ENCODE measurements at places on chromosomes 13 and 19. TPM values are rescaled to one million over a fixed set of nuclear protein-coding genes. Genes with fewer than 3 reads are reported as not detected.

RFPL4A gene
- not detected for total RNA-seq

LILRB3 gene
- not detected for total RNA-seq

BLOC1S3 gene
- 7.6 TPM for total RNA-seq

FFAR1 gene
- not detected for total RNA-seq

PDE4C gene
- 0.16 TPM for total RNA-seq

ETHE1 gene
- total RNA-seq = 46.4 TPM

BRSK1 gene
- total RNA-seq = 5.1 TPM

PPP1R12C gene
- total RNA-seq = 64.6 TPM

ZIM2 gene
- total RNA-seq = not detected

SCEL gene
- total RNA-seq = under 0.01 TPM

IL17D gene
- 0.16 TPM for total RNA-seq

SHANK1 gene
- total RNA-seq = 14.0 TPM

C19orf81 gene
- not detected for total RNA-seq

ZNF560 gene
- total RNA-seq = 1.5 TPM

FBN3 gene
- not detected for total RNA-seq

ERICH6B gene
- total RNA-seq = not detected

MAST1 gene
- total RNA-seq = 0.36 TPM

PSG1 gene
- total RNA-seq = 17.2 TPM

TDRD3 gene
- total RNA-seq = 32.4 TPM

IL11 gene
- total RNA-seq = 3.9 TPM

CYP2A6 gene
- total RNA-seq = not detected

OBI1 gene
- total RNA-seq = 14.1 TPM

PLIN5 gene
- total RNA-seq = not detected

NLRP7 gene
- total RNA-seq = not detected

SEMA6B gene
- 0.12 TPM for total RNA-seq

TJP3 gene
- total RNA-seq = not detected

ACTMAP gene
- total RNA-seq = 1.5 TPM

ATXN8OS gene
- not detected for total RNA-seq

NLRP9 gene
- total RNA-seq = not detected

ZNF626 gene
- 28.1 TPM for total RNA-seq

ZNF829 gene
- total RNA-seq = 4.6 TPM

PGLYRP2 gene
- total RNA-seq = not detected

MEIOSIN gene
- total RNA-seq = not detected

URAD gene
- total RNA-seq = not detected

ACP7 gene
- 1.1 TPM for total RNA-seq

F2RL3 gene
- total RNA-seq = not detected

GSX1 gene
- total RNA-seq = not detected

SIGLEC9 gene
- not detected for total RNA-seq

KIR3DL3 gene
- not detected for total RNA-seq

IFNL1 gene
- not detected for total RNA-seq

KIR2DL1 gene
- total RNA-seq = not detected

CCDC194 gene
- 0.49 TPM for total RNA-seq

TTYH1 gene
- total RNA-seq = not detected
